ENCODE measurements at places on chromosomes 4 and X.

GRCh38 chr4:83486457-83487129, 1.7 kb upstream of the ABRAXAS1 start:
- DNase-seq = no peak

DNA sequence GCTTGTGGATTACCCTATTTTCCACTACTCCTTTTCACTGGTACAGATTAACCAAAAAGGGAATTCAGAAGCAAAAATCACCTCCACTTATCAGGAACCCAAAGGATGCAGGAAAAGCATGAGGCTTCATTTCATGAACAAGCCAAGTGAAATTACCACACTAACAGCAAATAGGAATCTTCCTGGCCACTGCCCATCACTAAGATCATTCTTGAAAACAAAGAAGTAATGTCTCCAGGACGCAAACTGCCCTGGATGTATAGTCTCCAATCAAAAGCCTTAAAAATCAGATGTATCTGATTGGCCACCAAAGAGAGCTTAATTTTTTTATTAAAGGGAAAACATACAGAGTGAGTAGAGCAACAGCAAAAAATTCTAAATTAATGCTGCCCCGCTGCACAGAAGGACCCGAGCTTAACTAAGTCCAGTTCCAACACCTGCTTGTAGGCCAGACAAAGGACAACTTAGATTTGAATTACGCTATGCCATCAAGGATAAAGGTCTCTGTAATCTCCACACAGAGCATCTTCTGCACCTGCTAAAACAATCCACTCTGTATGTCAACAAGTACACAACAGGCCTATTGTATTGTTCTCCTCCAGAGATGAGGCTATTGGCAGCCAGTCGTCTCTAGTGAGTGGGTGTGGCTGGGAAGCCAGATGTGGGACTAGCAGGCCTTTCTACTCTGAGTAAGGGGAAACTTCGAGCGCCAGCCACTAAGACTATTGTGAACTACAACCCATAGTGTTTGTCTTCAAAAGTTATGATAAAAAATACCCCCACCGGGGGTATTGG, 12.4 kb downstream of the ZDHHC9 start:
- no peak for DNase-seq

- DNase-seq = no peak
Observed at GRCh38 chr4:5866841-5867813, 25.8 kb downstream of the CRMP1 start.

DNA sequence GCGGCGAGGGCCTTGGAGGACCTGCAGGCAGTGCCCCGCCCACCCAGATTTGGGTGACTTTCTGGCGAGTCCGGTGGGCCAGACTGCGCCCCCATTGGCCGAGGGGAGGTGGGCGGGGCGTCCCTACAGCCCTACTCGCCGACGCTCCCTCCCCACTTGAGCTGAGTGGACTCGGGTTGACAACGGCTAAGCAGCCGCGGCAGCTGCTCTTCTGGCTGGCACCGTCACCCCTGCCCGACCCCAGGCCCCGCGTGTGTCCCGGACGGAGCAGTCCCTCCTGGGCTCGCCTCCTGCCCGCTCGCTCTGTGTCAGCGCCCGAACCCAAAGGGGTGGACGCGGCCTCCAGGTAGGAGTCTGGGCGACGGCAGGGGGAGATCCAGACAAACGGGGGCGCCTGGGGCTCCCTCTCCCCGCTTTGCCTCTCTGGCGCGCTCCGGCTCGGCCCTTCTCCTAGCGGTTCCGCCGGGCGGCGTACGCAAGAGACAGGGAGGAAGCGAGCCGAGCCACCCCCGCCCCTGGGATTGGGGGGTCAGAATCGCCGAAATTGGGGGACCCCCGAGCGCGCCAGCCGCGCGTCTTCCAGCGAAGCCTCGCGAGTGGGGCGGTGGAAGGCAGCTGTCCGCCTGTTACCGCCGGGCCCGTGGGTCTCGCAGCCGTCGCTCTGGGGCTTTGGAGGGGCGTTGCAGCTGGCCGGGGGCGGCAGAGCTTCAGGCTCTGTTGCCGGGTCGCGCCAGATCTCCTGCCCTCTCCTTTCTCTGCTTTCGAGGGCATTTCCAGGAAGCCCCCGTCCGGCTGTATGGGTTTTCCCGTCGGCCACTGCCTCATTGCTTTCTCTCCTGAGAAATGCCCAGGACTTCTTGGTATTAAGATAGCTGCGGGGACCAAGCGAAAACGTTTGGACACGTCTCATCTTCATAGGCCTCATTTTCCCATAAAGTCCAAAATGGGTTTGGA, 46.3 kb downstream of the STARD8 start:
- peak; percentile 88 for DNase-seq

DNA sequence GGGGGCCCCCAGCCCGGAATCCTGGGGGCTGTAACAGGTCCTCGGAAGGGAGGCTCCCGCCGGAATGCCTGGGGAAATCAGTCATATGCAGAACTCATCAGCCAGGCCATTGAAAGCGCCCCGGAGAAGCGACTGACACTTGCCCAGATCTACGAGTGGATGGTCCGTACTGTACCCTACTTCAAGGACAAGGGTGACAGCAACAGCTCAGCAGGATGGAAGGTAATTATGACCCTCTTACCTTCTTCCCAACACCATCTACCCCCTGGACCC, 1.0 kb downstream of the FOXO4 start:
- no peak for DNase-seq

Measured in left lobe of liver (tissue), 2 donors.